ENCODE measurements at places on chromosomes 2 and 18.

GRCh38 chr2:191350826-191351225, 105.6 kb downstream of the MYO1B start:
- no peak for DNase-seq

DNA sequence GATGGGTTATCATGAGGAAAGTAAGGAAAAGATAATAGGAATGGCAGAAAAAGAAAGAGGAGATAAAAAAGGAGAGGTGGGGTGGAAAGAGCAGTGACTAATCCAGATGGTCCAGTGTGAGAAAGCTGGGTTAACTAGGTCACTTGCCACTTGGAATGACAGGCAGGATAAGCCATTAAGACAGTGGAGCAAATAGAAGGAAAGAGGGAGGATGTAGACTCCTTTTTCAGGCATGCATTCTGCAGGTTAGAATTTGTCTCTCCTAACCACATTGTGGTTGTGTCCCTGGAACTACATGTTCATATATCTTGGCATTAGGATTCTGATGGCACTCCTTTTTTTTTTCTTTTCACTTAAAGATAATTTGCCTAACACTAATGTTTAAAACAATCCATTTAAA, 13.4 kb upstream of the NEMP2 start:
- DNase-seq = no peak

- DNase-seq = no peak
Measured at GRCh38 chr2:20242727-20243377, 17.9 kb upstream of the SDC1 start.

DNA sequence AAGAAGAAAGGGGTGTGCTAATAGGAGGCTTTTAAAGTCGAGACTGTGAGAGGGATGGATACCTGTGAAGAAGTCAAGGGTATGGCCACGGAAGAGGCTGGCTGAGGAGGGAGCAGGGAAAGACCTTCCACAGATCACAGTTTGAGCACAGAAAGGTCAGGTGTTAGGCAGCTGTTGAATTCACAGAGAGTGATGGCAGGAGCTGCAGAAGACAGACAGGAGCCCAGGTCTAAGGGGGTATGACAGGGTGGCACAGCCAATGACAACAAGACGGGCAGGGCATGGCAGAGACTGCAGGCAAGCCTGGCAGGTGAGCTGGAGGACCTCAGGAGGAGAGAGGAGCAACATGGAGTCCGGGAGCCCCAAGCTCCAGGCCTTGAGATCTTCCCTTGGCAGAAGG, 163.1 kb downstream of the LAMA1 start:
- no peak for DNase-seq

- no peak for DNase-seq
Measured at GRCh38 chr2:204611764-204612163, 66.5 kb downstream of the PARD3B start.

- DNase-seq = no peak
Measured at GRCh38 chr2:205915130-205915524, 170.8 kb downstream of the INO80D start.

GRCh38 chr18:35478520-35479435, 19.0 kb downstream of the INO80C start:
- DNase-seq = peak; percentile 64

GRCh38 chr18:31508781-31509180, 10.8 kb downstream of the DSG2 start:
- DNase-seq = no peak

DNA sequence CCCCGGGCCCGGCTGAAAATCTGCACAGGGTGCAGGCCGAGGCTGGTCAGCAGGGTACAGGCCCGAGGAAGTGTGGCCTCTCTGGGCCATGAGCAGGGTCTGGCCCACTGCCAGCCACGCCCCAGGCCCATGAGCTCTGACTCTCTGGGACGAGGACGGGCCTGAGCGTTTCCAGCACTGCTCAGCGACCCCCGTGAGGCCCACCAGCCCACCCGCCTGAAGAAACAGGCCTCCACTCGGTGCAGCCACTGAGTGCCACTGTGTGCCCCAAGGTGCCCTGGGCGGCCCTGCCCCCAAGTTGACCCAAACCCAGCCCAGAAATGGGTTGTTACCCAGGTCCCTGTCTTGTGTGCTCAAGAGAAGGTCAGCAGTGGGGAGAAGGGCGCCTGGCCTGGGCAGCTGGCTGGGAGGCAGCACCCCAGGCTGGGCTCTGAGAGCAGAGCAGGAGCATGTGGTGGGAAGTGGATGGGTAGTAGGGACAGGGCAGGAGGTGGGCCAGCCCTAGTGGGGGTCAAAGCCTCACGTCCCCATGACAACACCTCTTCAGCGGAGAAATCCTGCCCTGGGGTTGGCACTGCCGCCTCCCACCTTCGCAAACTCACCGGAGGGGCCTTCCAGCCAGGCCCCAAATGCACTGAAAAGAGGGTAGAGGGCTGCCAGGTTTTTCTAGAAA, 2.1 kb upstream of the SNED1 start:
- DNase-seq = no peak

DNA sequence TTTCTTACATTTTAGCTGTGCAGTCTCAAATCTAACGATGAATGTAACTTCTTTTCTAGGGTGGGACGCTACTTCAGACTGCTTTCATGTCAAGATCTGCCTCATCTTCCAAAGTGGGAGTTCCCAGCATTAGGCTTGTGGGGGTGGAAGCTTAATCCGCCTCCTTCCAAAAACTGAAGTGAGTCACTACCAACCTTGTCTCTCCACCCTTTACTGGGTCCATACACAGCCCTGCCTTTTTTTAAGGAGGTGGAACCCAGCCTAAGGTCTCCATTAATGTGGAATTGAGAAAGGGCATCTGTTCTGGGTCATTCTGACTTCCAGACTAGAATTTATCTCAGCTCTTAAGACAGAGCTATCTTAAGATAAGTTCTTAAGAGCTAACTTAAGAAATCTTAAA, 42.0 kb upstream of the NFE2L2 start:
- DNase-seq = no peak

DNA sequence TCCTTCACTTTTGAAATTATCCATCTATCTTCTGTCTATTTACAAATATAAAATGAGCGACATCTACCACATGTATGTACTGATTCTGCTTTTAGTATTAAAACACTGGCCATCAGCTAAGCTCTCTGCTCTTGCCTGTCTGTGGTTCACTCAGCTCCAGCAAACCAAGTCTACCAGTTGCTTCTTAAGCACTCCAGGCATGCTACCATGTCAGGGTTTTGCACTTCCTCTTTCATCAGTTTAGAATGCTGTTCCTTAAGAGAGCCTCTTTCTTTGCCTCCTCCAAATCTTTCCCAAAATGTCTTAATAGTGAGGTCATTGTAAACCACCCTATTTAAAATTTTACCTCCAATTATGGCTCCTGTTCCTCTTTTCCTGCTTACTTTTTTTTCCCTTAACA, 59.5 kb downstream of the SCN3A start:
- DNase-seq = no peak

DNA sequence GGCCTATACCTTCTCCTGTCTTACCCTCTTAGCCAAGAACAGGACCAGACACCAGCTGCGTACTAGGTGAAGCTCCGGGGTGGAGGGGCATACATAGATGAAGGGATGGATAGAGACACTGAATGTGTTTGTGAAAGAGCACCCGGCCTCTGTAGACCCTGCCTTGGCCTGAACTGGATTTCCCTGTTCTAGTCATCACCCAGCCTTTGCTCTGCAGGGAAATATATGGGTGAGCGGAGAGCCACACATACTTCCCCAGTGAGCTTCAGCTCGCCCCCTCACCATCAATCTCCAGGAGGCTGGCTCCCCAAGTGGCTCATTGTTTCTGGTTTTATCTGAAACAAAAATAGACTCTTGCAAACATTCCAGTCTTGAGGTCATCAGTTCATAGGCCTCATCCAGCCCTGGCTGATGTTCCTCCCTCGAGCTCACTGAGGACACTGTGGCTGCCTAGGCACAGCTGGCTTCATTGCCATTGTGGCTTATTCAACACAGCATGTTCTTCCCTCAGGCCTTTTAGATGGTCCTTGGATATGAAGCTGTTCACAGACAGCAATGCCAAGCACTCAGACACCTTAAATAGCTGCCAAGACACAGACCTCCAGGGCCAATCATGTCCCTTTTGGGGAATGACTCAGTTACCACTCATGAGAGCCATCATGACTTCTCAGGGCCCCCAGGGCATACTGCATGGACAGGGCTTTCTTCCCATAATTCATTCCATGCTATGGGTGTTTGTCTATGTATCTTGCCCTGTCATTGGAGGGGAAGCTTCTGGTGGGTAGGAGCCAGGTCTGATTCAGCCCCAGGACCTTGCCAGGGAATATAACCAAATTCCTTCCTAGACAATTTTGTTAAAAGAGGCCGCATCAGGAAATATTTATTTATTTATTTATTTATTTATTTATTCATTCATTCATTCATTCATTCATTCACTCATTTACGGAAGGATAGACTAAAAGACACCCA, 82.4 kb downstream of the TTC32 start:
- no peak for DNase-seq

DNA sequence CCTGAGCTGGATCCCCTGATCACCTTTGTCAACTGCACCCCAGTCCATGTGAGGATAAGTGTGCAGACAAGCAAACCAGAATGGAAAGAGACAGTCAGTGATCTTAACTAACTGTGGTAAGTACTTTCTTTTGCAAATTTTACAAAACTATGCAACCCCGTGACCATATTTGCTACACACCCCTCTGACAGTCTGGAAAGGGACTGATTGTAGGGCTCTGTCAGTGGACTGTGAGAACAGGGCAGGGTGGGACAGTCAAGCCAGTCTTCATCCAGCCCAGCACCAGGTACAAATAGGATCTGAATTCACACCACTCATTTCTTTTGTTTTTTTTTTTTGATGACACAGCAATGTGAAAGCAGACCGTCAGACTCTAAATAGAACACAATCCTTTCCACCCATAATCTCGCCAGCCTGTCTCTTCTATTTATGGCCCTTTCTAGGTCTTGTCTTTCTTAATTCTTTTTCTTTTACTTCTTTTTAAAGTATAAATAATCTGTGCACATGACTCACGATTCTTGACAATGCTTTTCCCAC, 165.6 kb downstream of the ARL6IP6 start:
- DNase-seq = no peak

DNA sequence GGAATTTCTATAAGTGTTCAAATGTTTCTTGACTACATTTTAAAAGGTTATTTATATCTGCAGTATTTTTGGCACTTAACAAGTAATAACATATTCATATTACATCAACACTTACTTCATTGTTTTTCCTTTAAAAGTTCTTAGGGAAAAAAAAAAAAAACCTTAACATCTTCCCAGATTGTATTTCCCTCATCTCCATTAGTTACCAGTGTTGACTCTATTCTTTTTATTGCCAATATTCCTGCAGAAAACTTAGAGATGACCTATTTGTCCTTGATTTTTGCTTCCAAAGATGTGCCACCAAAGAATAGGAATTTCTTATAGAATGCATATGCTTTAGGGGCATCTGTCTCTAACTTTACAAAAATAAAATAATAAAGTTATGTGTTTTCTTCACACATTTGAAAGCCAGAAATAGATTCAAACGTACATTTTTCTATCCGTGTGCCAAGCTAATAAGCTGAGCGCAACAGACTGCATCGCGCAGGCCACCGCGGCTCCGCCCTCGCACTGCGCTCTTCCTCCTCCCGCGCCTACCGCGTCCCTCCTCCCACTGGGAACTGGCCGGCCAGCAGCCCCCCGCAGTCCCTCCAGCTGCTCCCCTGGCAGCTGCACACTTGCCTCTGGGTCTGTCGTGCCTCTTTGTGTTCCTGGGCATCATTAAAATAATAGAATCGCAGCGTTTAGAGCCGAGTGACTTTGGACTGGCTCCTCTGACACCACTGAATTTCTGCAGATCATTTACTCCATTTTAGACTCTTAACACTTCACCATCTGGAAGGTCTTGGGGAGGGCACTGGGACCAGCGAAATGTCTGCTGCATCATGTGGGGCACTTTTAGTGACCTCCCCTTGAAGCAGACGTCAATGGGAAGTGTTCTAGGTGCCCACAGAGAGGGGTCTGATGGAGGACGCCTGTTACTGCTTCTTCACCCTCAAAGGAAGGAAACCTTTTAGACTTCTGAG, 21.2 kb upstream of the NAB1 start:
- peak; percentile 37 for DNase-seq

DNA sequence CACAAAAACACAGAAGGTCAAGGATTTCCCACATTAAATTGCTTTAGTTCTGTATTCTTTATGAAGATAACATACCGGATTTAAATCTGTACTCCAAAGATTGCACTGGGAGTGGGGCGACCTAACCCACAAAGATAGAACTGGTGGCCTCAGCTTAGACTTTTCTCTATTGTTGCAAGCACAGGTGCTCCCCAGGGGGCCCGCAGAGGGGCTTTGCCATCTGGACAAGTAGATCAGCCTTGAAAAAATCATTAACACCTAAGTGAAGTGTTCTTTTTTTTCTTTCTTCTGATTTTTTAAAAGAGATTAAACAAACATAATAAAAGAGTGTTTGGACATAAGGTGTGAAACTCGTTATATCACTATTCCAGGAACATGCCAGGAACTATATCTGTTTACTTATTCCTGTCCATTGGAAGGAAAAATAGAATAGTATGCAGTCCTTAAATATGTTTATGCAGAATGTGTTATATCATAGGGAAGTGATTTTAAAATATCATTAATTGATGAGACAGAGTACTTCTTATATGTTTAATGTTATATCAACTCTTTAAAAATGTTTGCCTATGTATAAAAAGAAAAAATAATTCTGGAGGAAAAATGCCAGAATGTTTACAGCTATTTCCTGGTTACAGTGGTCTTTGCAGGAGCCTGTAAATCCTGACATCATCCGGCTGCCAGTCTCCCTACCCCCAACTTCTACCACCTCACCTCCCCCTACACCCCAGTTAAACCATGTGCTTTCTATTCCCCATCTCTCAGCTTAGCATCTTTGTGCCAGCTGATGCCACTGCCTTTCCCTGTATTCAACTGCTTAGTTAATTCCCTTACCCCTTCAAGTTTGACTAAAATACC, 679.2 kb downstream of the CNTNAP5 start:
- no peak for DNase-seq

GRCh38 chr18:35739778-35740177, 158.2 kb downstream of the GALNT1 start:
- no peak for DNase-seq

GRCh38 chr2:28452534-28453081, 43.3 kb upstream of the PLB1 start:
- DNase-seq = peak; percentile 90

DNA sequence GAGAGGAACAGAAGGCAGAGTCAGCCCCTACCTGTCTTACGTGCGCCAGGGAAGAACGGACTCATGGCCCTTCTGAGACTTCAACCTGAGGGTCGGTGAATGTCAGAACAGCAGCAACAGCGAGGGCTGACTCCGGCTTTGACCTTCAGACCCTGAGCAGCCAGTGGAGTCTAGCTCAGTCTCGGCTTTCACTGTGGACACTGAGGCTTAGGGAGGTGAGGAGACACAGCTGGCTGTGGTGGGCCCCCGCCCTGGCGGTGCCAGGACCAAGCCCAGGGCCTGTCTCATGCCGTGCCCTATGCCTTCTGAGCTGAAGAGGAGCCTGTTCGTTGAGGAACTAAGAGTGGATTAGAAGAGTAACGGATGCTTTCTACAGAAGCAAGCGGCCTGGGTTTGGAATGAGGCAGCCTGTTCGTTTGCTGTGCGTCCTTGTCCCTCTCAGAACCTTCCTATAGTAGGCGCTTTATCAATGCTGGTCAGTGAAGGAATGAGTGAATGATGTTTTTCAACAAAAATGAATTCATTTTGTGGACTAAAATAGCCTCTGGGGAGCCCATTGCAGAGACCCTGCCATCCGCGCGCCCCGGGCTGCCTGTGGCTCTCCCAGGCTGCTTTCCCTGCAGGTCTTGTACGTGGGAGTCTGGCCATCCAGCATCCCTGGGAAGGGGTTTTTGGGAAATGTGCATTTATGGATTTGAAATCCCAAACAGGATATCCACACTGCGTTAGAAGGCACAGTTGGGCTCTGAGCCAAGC, 38.9 kb downstream of the ASB1 start:
- DNase-seq = no peak

Measured in activated CD4-positive, alpha-beta T cell treated with anti-CD3 and anti-CD28 coated beads for 48 hours (primary cell).